ENCODE measurements at places on chromosomes 2 and 18.

DNA sequence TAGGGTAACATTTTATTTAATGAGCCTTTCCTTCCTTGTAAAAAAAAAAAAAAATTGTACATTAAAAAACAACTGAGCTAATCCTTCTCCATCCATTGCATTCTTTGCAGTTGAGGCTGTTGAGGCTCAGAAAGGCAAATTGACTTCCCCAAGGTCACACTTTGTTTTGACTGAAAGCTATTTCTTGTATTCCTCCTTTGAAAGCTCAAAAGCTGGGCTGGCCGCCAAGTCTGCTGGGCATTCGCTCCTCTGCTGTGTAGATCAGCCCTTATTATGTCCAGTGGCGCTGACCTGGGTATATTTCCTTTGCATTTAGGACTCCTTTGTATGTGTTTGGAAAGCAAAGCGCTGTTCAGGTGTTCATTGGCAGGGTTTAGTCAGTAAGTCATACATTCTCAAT, 44.0 kb downstream of the SGPP2 start:
- no peak for DNase-seq

GRCh38 chr2:25491003-25491696, 149.4 kb upstream of the DNMT3A start:
- no peak for DNase-seq

DNA sequence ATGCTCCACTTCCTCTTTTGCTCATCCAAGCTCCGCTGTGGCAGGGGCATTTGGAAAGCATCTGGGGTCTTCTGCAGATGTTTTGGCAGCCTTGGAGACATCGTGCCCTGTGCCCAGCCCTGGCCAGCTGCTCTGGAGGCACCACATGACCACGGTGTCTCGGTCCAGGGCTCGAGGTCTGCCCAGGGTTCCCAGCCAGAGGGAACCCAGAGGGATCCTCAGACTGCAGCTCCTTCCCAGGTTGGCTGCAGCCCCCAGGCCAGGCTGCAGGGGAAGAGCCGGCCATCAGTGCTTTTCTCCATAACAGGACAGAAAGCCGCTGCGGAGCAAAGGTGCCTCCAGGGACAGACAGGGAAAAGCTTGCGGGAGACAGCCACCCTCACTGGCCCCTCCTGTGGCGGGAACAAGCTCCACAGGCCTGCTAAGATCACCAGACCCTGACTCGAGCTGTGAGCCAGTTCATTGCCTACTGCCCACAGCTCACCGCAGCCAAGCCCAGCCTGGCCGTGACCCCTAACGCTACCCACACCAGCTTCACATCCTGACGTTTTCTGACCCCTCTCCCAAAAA, 74.7 kb downstream of the SMAD7 start:
- no peak for DNase-seq

DNA sequence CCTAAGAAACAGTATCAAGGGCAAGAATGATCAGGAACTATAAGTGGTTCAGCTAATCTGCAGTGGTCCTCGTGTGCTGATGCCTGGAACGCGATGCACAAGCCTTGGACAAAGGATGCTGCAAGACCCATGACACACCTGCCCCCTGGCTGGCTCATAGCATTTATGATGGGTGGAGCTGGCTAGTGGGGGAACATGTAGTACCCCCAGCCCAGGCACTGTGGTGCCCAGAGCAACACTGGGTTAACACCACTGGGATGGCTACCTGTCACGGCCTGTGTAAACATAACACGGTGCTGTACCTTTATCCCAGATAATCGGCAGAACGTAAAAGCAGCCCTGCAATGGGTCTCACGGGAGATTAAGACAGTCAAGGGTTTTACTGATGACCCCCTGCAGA, 60.3 kb upstream of the PEX13 start:
- DNase-seq = no peak

GRCh38 chr2:240639566-240639965, 14.3 kb downstream of the GPR35 start:
- DNase-seq = no peak

DNA sequence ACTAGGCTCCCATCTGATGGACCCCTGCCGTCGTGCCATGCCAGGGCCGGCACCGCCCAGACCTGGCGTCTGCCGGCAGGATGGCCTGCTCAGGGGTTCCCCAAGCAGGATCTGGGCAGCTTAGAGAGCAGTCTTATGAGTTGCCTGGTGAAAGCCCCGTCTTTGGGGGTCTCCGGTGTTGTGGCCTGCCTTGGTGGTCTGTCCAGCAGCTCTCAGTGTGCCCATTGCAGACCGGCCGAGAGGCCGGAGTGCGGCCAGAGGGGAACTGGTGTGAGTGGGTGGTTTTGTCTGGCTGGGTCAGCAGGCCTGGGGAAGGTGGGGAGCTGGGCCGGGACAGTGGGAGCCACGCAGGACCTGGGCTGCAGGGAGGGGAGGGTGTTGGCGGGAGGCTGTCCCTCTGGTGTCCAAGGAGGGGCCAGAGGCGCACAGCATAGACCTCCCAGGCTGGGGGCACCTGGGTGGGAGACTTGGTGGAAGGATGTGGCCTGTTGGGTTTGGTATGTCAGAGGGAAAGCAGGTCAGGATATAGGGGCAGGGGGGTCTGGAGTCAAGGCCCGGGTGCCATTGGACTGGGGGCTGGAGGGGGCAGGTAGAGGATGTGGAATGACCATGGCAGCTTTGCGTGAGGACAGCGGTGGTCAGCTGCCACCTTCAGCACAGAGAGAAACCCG, 16.5 kb downstream of the GPC1 start:
- no peak for DNase-seq

DNA sequence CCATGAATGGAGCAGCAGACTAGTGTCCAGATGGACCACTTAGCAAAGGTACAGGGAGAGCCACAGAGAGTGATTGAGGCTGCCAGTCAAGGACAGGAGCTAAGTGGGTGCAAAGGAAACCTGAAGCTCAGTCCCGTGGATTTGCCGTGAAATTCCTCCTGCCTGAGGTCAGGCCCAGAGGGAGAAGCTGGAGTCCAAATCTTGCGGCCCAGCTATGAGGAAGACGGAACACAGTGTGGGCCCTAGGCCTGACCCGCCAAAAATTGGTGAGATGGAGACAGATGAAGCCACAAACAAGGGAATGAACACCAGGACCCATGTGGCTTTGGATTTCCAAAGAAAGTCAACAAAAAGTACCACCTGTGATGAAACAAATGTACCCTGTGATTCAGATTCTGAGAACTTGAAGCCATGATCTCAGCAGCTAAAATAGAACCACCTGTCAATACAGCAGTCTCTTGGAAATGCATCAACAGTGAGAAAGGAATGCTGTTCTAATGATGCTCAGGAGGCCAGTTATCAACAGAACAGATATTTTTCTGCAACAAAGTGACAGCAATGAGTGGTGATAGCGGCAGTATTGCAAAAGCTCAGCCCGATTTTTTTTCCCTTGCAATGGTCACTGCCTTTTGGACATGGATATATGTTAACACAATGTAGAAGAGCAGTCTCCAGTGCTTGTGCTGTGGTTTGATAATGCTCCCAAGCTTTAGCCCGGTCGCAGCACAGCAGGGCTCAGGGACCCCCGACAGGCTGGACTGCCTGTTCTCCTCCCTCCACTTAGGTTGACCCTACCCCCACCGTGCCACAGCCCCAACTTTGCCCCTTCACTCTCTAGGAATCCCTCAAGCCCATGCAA, 10.7 kb downstream of the COL6A3 start:
- DNase-seq = no peak

DNA sequence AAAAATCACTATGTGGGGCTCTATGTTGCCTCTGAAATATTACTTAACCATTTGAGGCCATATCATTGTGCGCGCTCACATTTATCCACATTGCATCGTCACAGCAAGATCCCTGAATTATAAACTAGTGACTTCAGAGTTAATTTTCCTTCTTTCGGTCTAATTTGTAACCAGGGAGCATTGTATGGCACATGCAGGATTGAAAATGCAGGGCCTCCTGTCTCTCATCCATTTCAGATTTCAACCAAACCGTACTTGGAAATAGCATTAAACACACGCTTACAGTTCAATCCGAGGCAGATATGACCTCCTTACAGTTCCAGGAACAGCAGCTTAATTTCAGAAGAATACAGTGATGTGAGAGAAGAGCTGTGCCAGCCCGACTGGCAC, 532 bp downstream of the MYOM1 start:
- DNase-seq = no peak

GRCh38 chr2:73516033-73516432, 126.2 kb downstream of the NAT8 start:
- no peak for DNase-seq

- DNase-seq = no peak
Observed at GRCh38 chr2:149180226-149180875, 141.9 kb downstream of the LYPD6B start.

DNA sequence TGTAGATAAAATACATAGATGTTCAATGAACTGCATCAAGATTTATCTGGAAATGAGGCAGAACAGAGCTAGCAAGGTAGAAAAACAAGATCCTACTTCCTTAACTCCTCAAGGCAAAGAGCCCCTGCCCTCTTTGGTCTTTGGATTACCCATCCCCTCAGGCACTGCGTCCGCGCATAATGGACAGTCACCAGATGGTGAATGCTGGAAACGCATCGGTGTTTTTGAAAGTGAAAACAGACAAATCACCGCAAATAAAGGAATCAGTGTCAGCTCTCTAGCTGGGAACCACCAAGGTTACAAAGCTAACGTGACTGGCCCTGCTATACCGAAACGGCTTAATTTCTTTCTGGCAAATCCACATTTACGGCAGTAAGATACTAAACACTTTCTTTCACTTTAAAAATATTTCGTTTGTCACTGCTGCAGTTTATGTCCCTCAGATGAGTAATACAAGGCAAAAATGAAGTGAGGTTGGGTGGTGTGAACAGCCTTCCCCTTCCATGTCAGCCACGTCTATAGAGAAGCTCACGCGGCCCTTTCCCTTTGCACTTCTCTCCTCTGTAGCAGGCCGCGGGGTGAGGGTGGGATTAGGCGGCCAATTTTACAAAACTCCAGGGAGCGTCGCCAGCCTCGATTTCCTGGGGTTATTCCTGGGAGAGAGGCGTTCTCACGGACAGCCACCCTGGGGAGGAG, 627 bp upstream of the GALR1 start:
- DNase-seq = no peak

- DNase-seq = no peak
Observed at GRCh38 chr2:240454106-240454901, 18.8 kb downstream of the GPC1 start.

DNA sequence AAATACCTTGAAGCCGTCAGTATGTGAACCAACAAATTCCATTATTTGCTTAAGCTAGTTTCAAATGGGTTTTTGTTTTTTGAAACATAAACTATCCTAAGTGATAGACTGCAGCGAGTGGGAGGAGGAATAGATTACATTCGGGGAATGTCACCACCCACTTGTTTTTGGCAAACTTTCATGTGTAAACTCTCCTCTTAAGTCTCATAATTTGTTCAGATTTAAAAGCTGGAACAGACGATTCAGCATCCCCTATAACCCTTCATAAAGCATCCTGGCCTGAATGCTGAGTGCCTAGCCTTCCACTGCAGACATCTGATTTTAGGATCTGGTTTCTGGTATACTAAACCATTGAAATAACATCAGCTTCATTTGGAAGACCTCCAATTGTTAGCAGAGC, 51.0 kb downstream of the CPO start:
- no peak for DNase-seq

DNA sequence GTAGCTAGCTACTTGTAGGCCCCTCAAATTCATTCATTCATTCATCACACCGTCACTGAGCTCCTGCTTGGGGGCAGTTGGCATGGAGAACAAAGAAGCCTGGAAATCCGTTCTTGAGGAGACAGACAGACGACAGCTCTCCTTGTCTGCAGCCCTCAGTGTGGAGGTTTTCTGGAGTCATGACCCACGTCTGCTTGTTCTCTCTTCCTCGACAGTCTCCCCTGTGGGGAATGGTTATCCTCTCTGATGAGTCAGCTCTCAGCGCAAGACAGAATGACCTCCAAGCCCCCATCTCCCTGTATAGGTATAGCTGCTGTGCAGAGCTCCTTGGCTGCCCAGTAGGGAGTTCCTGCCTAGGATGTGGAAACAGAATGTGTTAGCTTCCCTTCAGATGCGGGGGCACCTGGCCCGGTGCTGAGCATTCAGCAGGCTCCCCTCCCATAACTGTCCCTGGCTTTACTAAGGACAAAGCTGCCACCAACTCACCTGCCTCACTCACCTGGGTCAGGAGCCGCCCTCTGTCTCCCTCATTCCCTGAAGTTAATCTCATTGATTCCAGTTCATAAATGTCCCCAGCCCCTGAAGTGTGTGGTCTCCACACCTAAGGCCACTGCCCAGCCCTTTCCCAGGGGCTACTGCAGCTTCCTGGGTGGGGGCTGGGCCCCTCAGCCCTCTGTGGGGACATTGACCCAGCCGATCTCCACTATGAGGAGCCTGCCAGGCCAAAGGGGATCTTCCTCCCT, 124.7 kb downstream of the ACKR3 start:
- DNase-seq = no peak

- peak; percentile 85 for DNase-seq
Observed at GRCh38 chr2:165054652-165055051, 99.3 kb upstream of the SLC38A11 start.

DNA sequence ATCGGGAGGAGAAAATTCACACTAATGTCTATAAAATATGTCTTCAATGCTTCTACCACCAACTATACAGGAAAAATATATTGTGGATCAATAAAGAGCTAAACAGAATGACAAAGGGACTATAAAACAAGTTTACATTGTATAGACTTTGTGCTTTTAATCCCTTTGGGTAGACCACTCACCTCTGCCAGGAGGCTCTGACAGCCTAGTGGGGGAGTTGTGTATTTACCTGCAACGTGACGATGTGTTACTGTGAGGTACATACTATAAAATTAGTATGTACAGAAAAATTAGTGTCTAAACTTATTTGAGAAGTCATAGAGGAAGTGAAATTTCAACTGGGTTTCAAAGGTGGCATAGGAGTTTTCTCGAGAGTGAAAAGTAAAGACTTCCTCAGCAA, 243.3 kb upstream of the REG3G start:
- no peak for DNase-seq
